ENCODE measurements at places on chromosomes 5 and 9.

DNA sequence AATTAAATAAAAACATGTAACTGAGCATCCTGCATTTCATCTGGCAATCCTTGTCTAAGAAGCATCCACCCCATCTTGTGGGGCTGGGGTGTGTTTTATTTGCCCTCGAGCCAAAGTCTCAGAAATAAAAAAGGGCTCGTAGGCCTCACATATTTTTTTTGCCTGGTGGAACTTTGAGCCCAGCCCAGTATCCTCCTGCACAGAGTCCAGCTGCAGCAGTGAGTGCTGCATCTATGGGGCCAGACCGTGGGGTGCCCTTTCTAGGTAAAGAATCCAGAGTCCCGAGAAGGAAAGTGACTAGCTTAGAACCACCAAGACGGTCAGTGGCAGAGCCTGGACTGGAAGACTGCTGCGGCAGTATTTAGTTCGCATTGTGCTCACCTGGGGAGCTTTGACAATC is 33.1 kb downstream of the NEURL1B start:
- DNase-seq = no peak

DNA sequence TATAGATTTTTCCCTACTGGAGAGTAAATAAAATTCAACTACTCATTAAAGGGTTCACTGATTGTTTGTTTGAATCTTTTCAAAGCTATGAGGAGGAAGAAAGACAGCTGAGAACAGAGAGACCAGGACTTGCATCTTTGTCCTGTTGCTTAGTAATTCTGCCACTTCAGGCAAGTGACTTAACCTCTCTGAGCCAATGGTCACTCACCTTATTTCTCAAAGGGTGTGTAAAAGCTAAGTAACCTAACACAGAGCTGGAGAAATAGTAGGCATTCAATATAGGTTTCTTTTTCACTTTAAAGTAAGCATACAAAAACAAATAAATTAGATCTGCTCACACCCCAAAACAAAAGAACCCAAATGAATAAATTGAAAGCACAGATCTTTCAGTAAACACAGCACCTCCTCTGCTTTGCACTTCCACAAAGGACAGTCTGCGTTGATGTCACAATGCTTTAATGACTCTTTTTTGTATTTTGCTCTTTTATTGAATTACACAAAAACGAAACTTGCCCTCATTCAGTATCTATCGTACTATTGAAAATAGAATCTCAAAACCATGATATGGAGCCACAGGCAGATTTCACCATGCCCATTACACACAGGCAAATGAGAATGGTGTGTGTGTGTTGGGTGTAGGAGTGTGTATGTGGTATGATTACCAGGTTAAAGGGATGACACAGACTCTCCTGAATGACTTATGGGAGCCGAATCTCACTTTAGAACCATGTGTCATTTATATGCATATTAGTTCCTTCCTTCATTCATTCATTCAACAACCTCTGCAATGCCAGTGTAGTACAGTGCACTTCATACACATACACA is 166.0 kb downstream of the EBF1 start:
- no peak for DNase-seq

DNA sequence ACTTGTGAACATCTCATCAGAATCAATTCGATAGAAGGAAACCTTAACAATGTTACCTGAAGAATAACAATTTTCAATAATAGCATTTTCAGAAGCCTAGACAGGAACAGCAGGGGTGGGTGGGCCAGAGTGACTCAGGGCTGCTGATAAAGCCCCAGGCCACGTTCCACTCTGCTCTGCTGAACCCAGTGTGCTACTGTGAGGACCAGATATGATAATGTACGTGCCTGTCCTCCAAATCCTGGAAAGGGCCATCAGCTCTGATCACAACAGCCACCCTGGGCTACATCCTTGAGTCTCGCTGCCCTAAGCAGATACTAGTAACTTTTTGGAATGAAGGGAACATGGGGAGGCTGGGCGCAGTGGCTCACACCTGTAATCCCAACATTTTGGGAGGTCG is 91.3 kb downstream of the PRRT1B start:
- DNase-seq = no peak

DNA sequence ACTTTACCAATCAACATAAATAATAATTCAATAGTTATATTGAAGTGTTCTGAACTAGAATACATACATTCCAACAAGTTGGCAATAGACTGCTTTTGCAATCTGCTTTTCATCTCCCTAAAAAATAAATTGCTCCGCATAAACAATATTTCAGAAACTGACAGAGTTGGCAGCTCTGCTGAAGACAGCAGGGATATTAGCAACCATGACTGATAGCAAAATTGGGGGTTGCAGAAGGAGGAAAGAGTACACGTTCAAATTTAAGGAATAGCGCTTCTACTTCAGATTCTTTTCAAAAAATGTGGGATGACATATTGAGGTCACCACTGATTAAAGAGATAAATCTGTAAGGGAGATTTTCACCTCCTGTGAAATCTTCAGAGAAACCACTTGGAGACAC is 521.2 kb downstream of the DTWD2 start:
- DNase-seq = no peak

GRCh38 chr9:1388216-1388615 is 338.1 kb downstream of the DMRT2 start:
- DNase-seq = no peak

DNA sequence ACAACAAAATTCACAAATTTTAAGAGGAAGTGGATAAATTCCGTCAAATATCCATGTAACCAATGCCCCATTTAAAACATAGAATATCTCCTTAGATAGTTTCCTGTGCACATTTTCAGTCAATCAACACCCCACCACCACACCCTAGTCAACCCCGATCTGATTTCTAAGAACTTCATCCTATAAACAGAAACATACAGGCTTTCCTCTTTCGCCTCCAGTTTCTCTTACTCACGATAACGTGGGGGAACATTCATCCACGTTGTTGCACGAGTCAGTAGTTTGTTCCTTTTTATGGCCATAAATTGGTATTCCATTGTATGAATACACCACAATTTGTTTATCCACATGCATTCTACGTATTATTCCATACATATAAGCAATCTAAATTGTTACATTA is 35.6 kb upstream of the TRIO start:
- DNase-seq = no peak

GRCh38 chr5:150021491-150022157 is 21.1 kb downstream of the HMGXB3 start:
- DNase-seq = no peak

GRCh38 chr5:76403766-76404222 is 709 bp downstream of the IQGAP2 start:
- DNase-seq = peak; percentile 49

GRCh38 chr9:136193127-136193890 is 11.6 kb downstream of the LHX3 start:
- DNase-seq = no peak

GRCh38 chr5:91381774-91382359 is 1.2 kb downstream of the ARRDC3 start:
- DNase-seq = peak; percentile 71

DNA sequence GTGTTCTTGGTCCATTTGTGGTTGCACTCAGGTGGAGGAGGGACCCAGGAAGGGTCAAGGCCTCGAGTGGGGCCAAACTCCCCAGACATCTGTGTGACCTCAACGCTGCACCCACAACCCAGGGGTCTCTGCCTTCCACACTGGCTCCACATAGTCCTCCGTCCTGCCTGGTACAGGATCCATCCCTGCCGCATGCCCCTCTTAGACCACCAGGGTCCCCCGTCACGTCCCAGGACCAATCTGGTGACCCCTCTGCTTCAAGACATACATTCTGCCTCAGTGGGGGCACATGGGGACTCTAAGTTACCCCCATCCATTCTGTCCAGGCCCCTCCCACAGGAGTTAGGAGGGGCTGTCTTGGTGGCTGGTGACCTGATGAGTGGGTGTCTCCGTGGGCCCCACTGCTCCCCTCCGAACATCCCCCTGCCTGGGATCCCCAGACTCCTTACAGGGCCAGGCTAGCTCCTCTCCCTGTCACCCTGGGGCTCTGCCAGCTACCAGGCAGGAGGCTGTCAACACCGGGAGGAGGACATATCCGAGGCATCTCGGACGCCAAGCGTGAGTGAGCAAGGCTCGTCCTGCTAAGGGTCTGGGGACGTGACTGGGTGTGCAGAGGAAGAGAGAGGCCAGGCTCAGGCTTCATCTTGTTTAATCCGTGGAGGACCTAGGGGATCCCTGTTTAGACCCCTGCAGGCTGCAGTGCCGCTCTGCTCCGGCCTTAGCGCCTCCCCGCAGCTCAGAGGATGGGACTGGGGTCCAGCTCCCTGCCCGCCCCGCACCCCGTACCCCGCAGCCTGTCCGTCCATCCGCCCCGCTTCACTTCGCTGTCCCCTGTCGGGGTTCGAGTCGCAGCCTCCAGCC is 32.3 kb downstream of the TSPAN17 start:
- no peak for DNase-seq

DNA sequence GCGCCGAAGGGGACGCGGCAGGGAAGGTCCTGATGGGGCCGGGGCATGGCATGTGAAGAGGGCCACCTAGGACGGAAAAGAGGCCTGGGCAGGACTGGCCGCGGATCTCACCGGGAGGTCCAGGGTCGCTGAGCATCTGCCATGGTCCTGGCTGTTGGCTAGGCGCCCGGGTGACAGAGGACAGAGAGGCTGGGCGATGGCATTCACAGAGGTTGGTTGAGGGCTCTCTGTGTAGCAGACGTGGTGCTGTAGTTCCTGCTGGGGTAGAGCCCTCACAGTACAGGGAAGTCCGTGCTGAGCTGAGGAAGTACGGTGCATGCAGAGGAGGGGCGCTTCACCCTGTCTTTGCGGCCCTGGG is 427 bp downstream of the PCYOX1L start:
- no peak for DNase-seq

DNA sequence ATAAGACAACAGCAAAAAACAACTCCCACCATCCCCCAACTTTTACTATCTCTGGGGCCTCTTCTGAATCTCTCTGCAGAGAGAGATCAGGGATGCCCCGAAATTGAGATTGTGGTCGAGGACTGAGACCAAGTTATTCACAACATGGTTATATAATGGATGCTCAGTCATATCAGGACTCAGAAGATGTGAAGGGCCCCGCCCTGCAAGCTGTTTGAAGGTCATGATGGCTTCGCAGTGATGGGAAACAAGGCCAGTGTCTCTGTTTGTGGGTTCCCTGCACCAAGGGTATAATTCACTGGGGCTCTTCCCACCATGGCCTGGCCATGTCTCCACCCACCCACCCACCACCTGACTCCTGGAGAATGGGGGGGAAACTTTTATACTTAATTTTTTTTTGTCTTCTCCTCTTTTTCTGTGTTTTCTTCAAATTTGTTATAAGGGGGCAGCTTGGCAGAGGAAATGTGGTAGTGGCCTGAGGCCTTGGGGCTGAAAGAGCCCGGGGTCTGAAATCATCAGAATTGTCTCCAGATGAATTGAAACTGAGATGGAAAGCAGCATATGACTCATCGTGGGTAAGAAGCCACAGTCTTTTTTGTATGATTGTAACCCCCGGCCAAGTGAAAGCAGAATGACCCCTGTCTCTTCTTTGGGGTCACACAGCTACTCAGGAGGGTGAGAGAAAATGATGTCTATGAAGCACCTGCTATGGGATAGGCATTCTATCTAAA is 15.0 kb upstream of the TEX48 start:
- DNase-seq = peak; percentile 31

GRCh38 chr9:126985870-126986498 is 71.4 kb downstream of the RALGPS1 start:
- peak; percentile 71 for DNase-seq

DNA sequence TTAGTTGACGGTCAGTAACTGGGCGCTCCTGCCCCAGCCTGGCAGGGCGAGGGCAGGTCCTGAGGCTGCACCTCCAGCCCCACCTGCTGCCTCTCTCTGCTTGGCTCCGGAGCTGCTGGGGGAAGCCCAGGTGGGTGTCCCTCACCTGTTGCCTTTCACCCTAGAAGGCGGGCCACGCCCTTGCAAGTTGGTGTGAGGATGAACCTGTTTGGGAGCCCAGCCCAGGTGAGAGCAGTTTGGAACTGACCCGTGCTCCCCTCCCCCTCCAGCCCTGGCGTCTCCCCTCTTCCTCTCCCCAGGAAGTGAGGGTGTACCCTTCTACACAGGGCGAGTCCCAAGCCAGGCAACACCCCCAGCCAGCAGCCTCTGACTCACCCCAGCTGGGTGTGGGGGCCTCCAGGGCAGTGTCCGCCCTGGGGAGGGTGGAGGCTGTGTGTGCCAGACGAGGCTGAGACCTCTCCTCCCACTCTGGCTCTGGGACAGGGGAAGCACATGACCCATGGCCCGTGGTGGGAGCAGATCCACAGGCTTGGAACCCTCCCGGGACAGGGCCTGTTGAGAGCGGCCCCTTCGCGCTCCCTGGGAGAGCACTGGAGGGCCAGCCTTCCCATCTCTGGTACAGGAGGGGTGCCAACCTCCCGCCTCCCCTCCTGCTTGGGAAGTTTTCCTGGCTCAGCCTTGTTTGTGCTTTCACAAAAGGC is 10.4 kb downstream of the LRRC8A start:
- no peak for DNase-seq

DNA sequence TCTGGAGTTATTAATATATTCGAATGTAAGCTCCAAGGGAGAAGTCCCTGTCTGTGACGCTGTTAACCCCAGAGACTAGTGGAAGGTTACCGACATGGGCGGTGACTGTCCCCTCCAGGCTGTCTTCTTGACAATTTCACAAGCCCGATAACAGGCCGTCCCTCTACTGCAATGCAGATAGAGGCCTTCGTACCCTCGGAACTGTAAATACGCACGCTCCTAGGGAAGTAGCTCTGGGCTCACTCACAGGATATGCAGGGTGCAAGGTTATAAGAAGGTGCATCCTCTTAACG is 680 bp upstream of the RFK start:
- DNase-seq = no peak

GRCh38 chr5:159182691-159183090 is 26.7 kb downstream of the RNF145 start:
- no peak for DNase-seq

- DNase-seq = no peak
Observed at GRCh38 chr5:1318659-1319251, 23.9 kb upstream of the TERT start.

DNA sequence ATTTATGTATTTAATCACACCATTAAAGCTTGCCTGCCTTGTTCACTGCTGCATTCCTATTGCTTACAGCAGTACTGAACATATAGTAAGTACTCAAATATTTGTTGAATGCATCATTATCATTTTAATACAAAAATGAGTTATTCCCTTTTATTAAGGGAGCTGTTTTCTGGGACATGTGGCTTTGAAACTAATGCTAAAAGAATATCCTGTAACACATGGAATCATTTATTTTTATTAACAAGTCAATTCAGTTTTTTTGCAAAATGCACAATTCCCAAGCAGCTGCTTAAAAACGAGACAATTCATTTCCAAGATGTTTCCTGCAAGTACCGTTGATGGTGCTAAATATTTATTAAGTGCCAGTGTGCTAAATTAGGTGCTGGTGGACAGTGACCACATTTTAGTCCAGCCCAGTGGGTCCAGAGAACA is 148.3 kb upstream of the NR3C1 start:
- DNase-seq = no peak

- no peak for DNase-seq
Observed at GRCh38 chr9:15007698-15008097, 97.5 kb upstream of the FREM1 start.

DNA sequence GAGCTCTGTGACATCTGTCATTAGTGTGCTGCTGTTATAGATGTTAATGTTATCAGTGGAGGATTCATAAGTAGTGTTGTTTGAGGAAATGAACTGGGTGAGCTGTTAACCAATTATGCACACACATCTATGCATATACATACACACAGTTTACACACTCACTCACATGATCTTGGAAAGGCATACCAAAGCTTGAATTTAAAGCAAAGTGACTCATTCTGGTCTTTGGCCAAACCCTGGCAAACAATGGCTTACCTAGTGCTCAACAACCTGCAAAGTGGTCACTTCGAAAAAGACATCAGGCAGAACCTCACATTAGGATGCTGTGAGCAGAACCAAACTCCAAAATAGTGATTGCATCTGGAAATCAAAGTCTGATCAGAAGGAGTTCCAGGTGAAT is 1037.3 kb upstream of the CDH6 start:
- no peak for DNase-seq

- no peak for DNase-seq
Observed at GRCh38 chr5:84859056-84859455, 474.4 kb upstream of the EDIL3 start.

All from stimulated activated effector memory CD8-positive, alpha-beta T cell treated with anti-CD3 and anti-CD28 coated beads, Interleukin-12 subunit alpha, Interleukin-12 subunit beta, amount 100 ng/mL, for 72 hours (primary cell).